Activated CD4-positive, alpha-beta T cell treated with anti-CD3 and anti-CD28 coated beads, Interleukin-2, Interleukin-4, amounts not matched to agents 100 ng/mL and 50 ng/mL, durations not matched to agents 16 hours and 8 hours (primary cell): ENCODE measurements at places on chromosomes 2 and 18.

- DNase-seq: no peak
Measured at GRCh38 chr2:75204833-75205232, 5.5 kb upstream of the TACR1 start.

- no peak for DNase-seq
Measured at GRCh38 chr18:57480733-57481132, 45.6 kb downstream of the ONECUT2 start.

DNA sequence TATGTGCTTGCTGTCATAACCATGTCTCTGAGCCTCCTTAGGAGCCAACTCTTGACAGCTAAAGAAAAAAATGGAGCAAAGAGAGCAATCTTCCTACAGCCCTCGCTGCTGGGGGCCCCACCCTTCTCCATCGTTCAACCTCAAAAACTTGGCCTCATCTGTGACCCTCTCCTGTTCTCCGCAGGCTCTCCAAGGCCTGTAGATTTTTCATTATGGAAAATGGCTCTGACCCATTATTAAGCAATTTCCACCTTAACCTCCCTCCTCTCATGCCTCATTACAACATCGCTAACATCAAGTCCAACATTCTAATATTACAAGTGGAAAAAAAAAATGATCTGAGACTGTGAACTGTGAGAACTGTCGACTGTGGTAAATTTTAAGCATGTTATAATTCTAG, 98.7 kb downstream of the SLC8A1 start:
- DNase-seq: no peak

GRCh38 chr2:152049541-152049940, 49.3 kb downstream of the CACNB4 start:
- DNase-seq: no peak

DNA sequence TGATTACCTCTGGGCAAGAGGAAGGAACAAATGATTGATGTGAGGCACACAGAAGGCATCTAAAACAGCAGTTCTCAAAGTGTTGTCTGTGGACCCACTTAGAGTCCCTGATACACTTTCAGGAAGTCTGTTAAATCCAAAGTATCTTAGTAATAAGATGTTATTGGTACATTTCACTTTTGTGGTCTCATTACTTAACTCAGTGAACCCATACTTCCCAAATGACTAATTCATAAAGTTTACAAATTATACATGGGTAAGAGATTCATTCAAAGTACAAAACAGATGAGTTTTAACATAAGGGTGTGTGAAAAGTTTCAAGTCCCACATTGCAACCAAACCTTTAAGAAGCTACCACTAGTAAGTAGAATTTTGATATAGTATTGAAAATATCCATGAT, 440.5 kb downstream of the NUP35 start:
- DNase-seq: no peak
